T-helper 2 cell treated with Interferon-gamma antibody and Interleukin-4, amounts not matched to agents 5 μg/mL and 100 μg/mL, for 36 hours (primary cell): ENCODE measurements at places on chromosomes 12 and 14.

DNA sequence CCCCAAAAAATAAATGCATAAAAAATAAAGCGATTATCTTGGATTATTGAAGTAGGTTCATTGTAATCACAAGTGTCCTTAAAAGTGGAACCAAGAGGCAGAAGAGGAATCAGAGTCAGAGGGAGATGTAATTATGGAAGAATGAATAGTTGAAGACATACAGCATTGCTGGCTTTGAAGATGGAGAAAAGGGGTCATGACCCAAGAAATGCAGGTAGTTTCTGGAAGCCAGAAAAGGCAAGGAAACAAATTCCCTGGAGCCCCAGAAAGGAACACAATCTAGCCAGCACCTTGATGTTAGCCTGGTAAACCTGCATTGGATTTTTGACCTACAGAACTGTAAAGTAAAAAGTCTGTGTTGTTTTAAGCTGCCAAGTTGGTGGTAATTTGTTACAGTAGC is 57.5 kb upstream of the PTGR2 start:
- H3K36me3 ChIP-seq = no peaks in the 10 kb centered on the region
- no peak overlapping the region for H3K27ac ChIP-seq
- H3K4me1 ChIP-seq = peaks cover under 1% of the 10 kb centered on the region
- DNase-seq = no peak

DNA sequence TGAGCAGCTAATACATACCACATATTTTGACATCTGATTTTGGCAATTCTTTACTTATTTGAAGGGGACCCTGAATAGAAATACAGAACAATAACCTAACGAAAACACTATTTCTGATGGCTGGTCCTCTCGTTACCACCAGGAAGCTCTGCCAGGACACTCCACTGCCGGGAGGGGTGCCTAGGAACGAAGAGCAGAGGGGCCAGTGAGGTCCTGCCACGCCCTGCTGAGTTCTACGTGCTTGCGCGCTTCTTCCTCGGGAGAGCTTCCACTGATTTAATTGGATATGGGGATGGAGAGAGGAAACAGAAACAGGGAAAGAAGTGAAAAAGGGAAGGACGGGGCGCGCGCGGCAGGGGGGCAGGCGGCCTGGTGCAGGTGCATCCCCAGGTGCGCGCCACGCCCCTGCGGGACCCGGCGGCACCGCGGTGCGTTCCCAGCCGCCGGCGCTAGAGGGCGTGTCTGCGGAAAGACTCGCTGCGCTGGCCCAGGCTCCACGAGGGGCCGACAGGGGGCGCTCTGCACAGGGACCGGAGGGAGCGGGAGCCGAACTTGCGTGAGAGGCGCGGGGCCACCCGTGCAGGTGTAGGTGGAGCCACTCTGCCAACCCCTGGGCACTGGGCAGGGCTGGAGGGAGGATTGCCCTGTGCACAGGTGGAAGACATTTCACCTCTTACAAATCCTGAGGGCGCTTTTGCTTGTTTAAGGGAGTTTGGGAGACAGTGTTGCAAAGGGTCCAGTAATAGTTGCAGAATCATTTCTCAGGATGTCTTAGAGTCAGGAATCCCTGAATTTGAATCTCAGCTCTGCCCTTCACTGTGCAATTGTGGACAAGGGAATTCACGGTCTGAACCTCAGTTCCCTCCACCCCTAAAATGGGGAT is 986.3 kb upstream of the TMEM132C start:
- no peak overlapping the region for H3K4me3 ChIP-seq
- peak; percentile 68 for DNase-seq
- no peaks in the 10 kb centered on the region for H3K27me3 ChIP-seq
- H3K4me1 ChIP-seq = peaks cover 2% of the 10 kb centered on the region
- no peaks in the 10 kb centered on the region for H3K36me3 ChIP-seq

DNA sequence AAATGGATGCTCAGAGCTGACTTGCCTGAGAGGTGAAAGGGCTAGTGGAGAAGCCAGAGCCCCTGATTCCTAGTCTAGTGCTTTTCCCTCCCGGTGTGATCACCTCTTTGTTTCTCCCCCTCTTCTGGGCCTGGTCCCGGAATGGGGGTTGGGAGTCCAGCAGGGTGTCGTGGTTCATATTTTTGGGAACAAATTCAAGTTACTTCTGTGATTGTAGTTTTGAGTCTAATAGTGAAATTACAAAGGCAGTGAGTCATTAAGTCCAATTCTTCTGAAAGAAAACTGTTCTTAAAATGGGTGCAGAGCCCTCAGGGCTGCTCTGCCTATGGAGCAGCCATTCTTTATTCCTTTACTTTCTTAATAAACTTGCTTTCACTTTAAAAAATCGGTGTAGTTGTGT is 7.6 kb downstream of the SUSD6 start:
- H3K27ac ChIP-seq = peak overlapping the region; percentile 68
- DNase-seq = no peak
- H3K36me3 ChIP-seq = peaks cover 37% of the 10 kb centered on the region
- no peaks in the 10 kb centered on the region for H3K27me3 ChIP-seq
- H3K4me1 ChIP-seq = peaks cover 87% of the 10 kb centered on the region

GRCh38 chr12:95141310-95141709 is 67.9 kb upstream of the NR2C1 start:
- no peak for DNase-seq
- no peaks in the 10 kb centered on the region for H3K4me1 ChIP-seq
- no peaks in the 10 kb centered on the region for H3K27me3 ChIP-seq
- H3K27ac ChIP-seq = no peak overlapping the region
- H3K4me3 ChIP-seq = no peak overlapping the region

- H3K4me1 ChIP-seq = no peaks in the 10 kb centered on the region
- no peak for DNase-seq
- H3K36me3 ChIP-seq = no peaks in the 10 kb centered on the region
These were observed 24.0 kb downstream of the TMEM132C start for GRCh38 chr12:128290938-128291337.

- peaks cover 61% of the 10 kb centered on the region for H3K27me3 ChIP-seq
- H3K4me1 ChIP-seq = peaks cover 14% of the 10 kb centered on the region
- DNase-seq = no peak
- no peak overlapping the region for H3K27ac ChIP-seq
- H3K4me3 ChIP-seq = no peak overlapping the region
These were observed 5.7 kb downstream of the DPF3 start for GRCh38 chr14:72888192-72888591.

DNA sequence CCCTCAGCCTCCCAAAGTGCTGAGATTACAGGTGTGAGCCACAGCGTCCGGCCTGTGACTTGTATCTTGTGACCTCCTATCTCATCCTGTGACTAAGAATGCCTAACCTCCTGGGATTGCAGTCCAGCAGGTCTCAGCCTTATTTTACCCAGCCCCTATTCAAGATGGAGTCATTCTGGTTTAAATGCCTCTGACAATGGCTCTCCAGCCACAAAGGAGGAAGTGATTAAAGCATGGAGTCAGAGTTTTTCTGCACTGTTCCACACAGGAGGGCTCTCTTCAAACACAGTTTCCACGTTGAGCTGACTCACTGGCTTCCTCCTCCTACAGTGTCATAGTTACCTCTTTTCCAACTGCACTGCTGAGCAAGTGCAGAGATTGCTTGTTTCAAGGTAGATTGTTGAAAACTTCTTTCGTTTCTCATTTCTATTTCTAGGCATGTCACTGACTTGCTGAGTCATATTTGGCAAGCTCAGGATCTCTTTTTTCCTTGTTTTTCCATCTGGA is 383.8 kb downstream of the PCNX1 start:
- H3K36me3 ChIP-seq = no peaks in the 10 kb centered on the region
- H3K4me3 ChIP-seq = no peak overlapping the region
- no peak overlapping the region for H3K27ac ChIP-seq
- H3K27me3 ChIP-seq = peaks cover 15% of the 10 kb centered on the region

GRCh38 chr14:37122288-37122687 is 50.1 kb downstream of the SLC25A21 start:
- H3K4me3 ChIP-seq = no peak overlapping the region
- H3K36me3 ChIP-seq = no peaks in the 10 kb centered on the region
- DNase-seq = no peak

GRCh38 chr12:47715393-47715876 is 9.6 kb upstream of the RPAP3 start:
- no peak overlapping the region for H3K4me3 ChIP-seq
- no peaks in the 10 kb centered on the region for H3K27me3 ChIP-seq
- peak; percentile 58 for DNase-seq
- H3K36me3 ChIP-seq = no peaks in the 10 kb centered on the region

- H3K27ac ChIP-seq = no peak overlapping the region
- H3K36me3 ChIP-seq = no peaks in the 10 kb centered on the region
- no peaks in the 10 kb centered on the region for H3K27me3 ChIP-seq
- DNase-seq = no peak
- no peaks in the 10 kb centered on the region for H3K4me1 ChIP-seq
These were observed 207.0 kb downstream of the ATP23 start for GRCh38 chr12:58148405-58148804.

DNA sequence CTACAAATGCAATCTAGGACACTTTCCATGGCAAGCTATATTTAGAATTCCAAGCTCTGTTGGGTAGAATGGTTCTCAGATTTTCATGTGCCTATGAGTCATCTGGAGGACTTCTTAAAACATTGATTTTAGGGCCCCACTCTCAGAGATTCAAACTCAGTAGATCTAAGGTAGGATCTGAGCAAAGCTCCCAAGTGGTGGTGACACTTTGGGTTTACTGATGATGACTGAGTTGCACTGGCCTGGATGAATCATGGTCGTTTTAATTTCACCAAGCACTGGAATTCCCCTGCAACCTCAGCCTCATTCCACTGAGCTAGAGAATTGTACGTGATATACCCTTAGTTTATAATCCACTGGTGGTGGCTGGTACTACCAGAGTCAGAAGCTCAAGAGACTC is 86.5 kb downstream of the PPM1H start:
- H3K36me3 ChIP-seq = no peaks in the 10 kb centered on the region
- H3K4me1 ChIP-seq = no peaks in the 10 kb centered on the region
- H3K4me3 ChIP-seq = no peak overlapping the region

GRCh38 chr14:75522224-75522982 is at the start of gene BATF:
BATF (plus strand) TSS chr14:75522469; CDS start chr14:75522683, 214 bp downstream.
- peaks cover 40% of the 10 kb centered on the region for H3K36me3 ChIP-seq
- H3K4me1 ChIP-seq = peaks cover 62% of the 10 kb centered on the region
- no peaks in the 10 kb centered on the region for H3K27me3 ChIP-seq
- DNase-seq = peak; percentile 83

GRCh38 chr12:106074361-106074705 is 64.4 kb downstream of the NUAK1 start:
- no peak overlapping the region for H3K4me3 ChIP-seq
- no peaks in the 10 kb centered on the region for H3K36me3 ChIP-seq
- H3K27ac ChIP-seq = no peak overlapping the region
- no peak for DNase-seq

DNA sequence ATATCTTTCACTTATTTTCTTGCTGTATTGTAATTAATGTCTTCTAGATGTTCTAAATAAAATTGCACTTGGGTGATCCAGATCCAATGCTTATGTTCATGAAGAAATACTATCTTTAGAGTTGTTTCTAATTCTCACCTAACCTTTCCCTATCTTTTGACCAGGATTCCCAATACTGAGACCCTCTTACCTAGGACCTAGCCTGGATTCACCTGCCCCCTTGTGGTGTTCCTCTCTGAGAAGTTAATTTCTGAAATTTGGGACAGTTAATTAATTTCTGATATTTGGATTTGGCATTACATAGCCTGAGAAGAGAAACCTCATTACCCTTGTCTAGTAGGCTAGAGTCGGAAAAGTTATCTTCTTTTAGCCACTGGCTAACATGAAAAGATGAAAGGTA is 29.5 kb downstream of the FOXA1 start:
- no peaks in the 10 kb centered on the region for H3K36me3 ChIP-seq
- H3K27ac ChIP-seq = no peak overlapping the region
- no peak for DNase-seq
- H3K4me3 ChIP-seq = no peak overlapping the region
- H3K27me3 ChIP-seq = no peaks in the 10 kb centered on the region
- H3K4me1 ChIP-seq = no peaks in the 10 kb centered on the region

DNA sequence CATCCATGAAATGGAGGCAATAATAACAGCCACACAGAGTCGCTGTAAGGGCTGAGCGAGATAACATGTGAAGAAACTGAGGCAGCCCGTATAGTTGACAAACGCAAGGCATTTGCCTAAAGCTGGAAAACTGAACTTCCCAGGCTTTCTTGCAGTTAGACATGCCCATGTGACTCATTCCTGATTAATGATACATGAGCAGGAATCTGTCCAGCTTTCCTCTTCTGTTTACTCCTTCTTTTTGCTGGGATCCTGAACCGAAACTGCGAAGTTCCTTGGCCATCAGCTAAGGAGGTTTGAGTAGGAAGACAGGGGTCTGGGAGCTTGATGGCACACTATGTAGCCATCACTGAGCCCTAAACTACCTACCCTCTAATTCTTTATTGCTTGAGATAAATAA is 52.2 kb downstream of the ST8SIA1 start:
- DNase-seq = no peak
- no peaks in the 10 kb centered on the region for H3K36me3 ChIP-seq
- H3K4me3 ChIP-seq = no peak overlapping the region
- H3K4me1 ChIP-seq = no peaks in the 10 kb centered on the region
- peaks cover 4% of the 10 kb centered on the region for H3K27me3 ChIP-seq

GRCh38 chr14:95157048-95157326 is 342 bp downstream of the DICER1 start:
- H3K4me1 ChIP-seq = peaks cover 29% of the 10 kb centered on the region
- peak overlapping the region; percentile 99 for H3K27ac ChIP-seq
- no peak for DNase-seq
- no peak overlapping the region for H3K4me3 ChIP-seq
- peaks cover 16% of the 10 kb centered on the region for H3K36me3 ChIP-seq
- no peaks in the 10 kb centered on the region for H3K27me3 ChIP-seq

DNA sequence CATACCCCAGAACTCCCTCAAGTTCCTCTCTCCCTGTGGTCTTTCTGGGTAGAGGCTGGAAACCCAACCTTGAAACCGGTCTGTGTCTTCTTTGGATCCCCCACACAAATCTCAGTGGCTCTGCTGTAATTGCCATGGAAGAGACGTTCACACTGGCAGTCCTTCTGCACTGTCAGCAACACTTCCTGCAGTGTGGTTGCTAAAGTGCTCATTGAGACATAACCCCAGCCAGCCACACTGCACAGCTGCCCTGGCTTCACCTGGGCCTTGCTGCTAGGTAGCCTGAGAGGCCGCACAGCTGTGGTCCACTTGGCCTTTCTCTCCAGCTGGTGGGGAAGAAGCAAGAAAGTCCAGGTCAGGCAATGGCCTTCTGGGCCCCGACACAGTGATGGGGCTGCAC is 2.4 kb downstream of the GZMH start:
- peak overlapping the region; percentile 63 for H3K4me3 ChIP-seq
- no peak for DNase-seq
- no peaks in the 10 kb centered on the region for H3K36me3 ChIP-seq
- peaks cover 48% of the 10 kb centered on the region for H3K4me1 ChIP-seq
- no peaks in the 10 kb centered on the region for H3K27me3 ChIP-seq

GRCh38 chr14:106268013-106268727 is 741.8 kb downstream of the TMEM121 start:
- no peak overlapping the region for H3K27ac ChIP-seq
- peaks cover 4% of the 10 kb centered on the region for H3K4me1 ChIP-seq
- no peak overlapping the region for H3K4me3 ChIP-seq
- peaks cover 50% of the 10 kb centered on the region for H3K27me3 ChIP-seq
- H3K36me3 ChIP-seq = no peaks in the 10 kb centered on the region

GRCh38 chr12:29796823-29797263 is 13.1 kb upstream of the TMTC1 start:
- H3K27ac ChIP-seq = no peak overlapping the region
- H3K4me3 ChIP-seq = no peak overlapping the region
- H3K27me3 ChIP-seq = no peaks in the 10 kb centered on the region
- H3K4me1 ChIP-seq = no peaks in the 10 kb centered on the region

GRCh38 chr14:102390064-102390855 is 27.5 kb downstream of the TECPR2 start:
- H3K4me1 ChIP-seq = peaks cover 4% of the 10 kb centered on the region
- no peak overlapping the region for H3K4me3 ChIP-seq
- H3K27me3 ChIP-seq = no peaks in the 10 kb centered on the region

- H3K4me1 ChIP-seq = no peaks in the 10 kb centered on the region
- H3K36me3 ChIP-seq = no peaks in the 10 kb centered on the region
- no peak overlapping the region for H3K27ac ChIP-seq
- no peaks in the 10 kb centered on the region for H3K27me3 ChIP-seq
- no peak for DNase-seq
These were observed 298.6 kb downstream of the PDZRN4 start for GRCh38 chr12:41486718-41487117.
